ENCODE measurements at places on chromosomes 12 and 14.

DNA sequence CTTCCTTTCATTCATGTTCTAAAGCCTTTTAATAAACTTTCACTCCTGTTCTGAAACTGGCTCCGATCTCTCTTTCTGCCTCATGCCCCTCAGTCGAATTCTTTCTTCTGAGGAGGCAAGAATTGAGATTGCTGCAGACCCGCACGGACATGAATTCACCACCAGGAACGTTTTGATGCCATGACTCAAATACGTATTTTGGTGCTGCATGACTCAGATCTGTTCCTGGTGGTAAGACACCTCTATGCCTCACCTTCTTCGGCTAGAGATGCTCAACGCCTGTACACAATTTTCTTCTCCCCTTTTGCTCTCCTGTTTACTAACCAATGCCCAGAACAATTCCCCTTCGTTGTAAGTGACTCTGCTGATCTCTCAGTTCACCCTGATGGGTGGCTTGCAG is 52.0 kb upstream of the RIMBP2 start:
- DNase-seq, result no peak

GRCh38 chr14:94163796-94164195 is 10.3 kb upstream of the PPP4R4 start:
- DNase-seq, result no peak

GRCh38 chr12:105396983-105397382 is 66.5 kb downstream of the C12orf75 start:
- DNase-seq, result no peak

DNA sequence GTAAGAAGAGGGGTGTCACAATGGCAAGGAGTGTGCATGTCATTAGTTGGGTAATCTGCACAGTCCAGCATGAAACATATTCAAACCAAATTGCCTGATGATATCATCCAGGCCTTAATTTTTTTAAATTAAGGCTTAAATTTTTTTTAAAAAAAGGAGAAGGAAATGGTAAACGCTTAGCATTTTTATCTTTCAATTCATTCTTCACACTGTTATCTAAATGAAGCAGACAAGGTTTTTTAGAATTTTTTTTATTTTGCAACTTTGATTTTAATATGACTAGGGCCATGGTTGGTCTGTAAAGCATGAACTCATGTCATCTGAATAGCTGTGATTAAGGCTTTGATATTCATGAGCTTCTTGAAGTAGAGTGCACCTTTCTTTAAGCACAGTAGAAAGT is 362.5 kb downstream of the SYT1 start:
- DNase-seq, result no peak

DNA sequence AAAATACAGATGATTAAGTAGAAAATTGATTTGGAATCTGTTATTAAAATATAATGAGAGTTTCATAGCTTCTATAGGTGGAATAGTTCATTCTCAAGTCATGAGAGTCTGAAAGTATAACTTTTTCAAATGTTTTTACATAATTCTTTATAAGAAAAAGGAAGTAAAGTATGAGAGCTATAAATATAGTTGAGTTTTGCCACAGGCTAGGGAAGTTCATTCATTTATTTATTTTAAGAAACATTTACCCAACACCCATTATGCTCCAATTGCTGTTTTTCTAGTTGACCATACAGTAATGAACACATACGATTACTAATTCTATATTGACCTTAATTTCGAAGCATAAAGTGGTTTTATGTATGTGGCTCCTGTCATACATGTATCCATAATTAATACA is 24.8 kb downstream of the LRRIQ1 start:
- DNase-seq, result no peak

DNA sequence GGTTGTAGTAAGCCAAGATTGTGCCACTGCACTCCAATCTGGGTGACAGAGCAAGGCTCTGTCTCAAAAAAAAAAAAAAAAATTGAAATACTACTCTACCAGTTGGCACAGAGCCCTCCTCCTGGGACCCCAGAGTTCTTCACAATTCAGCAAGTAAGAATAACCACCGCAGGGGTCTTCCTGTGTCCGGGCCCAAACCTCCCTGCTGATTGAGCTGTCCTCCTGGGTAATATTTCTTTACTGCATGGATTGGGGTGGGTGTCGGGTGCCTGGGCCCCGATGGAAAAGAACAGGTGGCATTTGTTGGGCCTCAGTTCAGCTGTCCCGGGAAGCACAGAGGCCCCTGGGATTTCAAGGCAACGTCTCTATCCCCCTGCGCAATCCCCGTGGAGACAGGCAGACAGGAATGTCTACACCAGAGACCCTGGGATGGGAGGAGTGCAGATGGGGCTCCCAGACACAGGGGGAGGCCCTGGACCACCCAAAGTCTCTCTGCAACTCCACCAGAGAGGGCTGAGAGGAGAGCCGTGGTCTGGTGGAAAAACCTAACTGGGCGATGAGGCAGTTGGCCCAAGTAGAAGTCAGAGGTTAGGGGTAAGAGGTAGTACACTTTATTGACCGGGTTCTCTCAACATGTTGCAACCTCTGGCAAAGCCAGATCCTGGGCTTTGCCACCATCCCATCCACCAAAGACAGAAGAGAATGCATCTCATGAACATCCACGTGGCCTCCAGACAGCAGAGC is 32.7 kb upstream of the VPS37B start:
- DNase-seq, result no peak

GRCh38 chr14:57319636-57320192 is 50.9 kb downstream of the AP5M1 start:
- no peak for DNase-seq

DNA sequence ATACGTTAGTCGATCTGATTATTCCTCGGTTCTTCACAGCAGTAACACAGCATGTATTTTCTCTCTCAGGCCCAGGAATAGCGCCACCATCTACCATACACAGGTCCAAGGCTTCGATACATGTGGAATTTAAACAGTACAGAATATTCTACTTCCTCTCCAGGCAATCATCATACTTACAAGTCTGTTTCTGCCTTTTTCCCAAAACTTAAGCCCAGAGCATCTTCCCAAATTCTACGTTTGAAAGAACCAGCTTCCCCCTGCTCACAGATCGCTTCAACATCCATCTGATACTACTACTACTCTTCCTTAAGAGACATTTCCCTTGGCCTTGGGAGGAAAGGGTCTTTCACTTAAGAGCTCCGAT is 626 bp downstream of the TXNDC16 start:
- no peak for DNase-seq

GRCh38 chr12:79364197-79364596 is 326.6 kb downstream of the PAWR start:
- DNase-seq, result no peak

- no peak for DNase-seq
These were observed 111.9 kb upstream of the PRMT8 start for GRCh38 chr12:3379079-3379478.

- no peak for DNase-seq
These were observed 39.6 kb downstream of the HECTD4 start for GRCh38 chr12:112342587-112342986.

DNA sequence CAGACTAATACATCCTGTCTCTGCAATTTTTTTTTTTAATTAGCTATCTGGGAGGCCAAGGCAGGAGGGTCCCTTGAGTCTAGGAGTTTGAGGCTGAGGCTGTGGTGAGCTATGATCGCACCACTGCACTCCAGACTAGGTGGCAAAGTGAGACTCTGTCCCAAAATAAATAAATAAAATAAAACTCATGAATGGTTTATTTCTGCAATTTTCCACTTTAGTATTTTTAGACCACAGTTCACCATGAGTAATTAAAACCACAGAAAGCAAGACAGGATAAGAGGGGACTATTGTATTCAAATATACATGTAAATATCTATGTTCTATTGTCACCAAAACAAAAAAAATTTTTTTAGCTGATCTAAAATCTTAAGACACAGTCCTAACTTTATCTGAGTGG is 17.8 kb downstream of the TAOK3 start:
- DNase-seq, result no peak

DNA sequence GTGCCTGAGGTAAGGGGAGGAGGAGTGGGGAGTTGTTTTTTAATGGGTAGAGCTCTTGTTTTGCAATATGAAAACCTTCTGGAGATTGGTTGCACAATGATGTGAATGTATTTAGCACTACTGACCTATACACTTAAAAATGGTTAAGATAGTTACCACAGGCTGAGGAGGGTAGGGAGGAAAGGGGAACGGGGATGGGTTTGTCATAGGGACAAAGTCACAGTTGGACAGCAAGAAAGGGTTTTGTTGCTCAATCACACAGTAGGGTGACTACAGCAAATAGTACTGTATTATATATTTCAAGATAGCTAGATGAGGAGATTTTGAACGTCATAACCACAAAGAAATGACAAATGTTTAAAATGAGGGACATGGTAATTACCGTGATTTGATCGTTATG is 1562.4 kb downstream of the AACS start:
- no peak for DNase-seq

- DNase-seq, result no peak
These were observed 133.5 kb downstream of the BICD1 start for GRCh38 chr12:32240162-32240561.

- DNase-seq, result no peak
These were observed 3.9 kb upstream of the GPRC5A start for GRCh38 chr12:12887471-12887870.

- DNase-seq, result no peak
These were observed 285.0 kb upstream of the RGS6 start for GRCh38 chr14:71647086-71647784.

DNA sequence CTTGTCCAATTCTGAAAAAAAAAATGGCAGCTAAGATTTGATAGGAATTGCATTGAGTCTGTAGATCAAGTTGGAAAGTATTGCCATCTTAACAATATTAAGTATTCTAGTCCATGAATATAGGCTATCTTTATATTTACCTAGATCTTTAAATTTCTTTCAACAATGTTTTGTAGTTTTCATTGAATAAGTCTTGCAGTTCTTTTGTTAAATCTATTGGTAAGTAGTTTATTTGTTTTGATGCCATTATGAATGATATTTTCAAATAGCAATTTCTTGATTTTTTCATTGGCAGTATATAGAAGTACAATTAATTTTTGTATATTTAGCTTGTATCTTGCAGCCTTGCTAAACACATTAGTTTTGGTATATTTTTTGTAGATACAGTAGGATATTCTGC is 71.6 kb downstream of the SYNE2 start:
- no peak for DNase-seq

DNA sequence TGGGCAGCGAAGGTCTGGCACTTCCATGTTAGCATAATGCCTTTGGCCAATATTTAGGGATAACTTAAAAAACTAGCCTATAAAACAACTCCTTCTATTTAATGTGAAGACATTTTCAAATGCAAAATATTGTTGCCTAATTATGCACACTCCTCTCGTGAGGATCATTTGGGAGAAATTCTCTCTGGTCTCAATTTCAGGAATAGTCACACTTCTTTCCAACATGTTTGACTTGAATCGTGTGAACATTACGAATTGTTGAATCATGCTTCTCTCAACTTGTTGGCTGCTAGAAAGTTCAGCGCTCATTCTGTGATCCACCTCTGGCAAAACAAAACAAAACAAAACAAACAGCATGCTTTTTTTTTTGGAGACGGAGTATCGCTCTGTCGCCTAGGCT is 313.2 kb downstream of the SEC23A start:
- DNase-seq, result no peak

GRCh38 chr12:12445165-12445881 is 88.4 kb downstream of the BORCS5 start:
- DNase-seq, result no peak

DNA sequence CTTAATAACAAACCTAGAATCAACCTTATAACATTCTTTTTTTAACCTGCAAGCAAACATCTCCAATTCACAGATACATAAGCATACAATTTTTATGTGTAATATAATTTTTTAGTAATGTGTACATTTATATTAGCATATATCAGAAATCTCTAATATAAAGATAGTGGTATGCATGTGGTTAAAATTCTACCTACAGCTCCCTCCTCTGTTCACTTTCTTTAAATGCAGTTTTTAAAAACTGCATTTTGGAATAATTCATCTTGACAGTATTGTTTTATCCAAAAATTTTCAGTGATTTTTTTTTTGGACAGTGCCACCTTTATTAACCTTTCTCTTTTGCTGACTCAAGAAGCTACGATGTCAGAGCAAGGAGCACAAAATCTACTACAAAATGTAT is 13.2 kb upstream of the RXYLT1 start:
- DNase-seq, result no peak

GRCh38 chr14:68333262-68333661 is 459.6 kb downstream of the ZFP36L1 start:
- DNase-seq, result no peak
